ENCODE measurements at places on chromosomes 7 and 10.
A peak's percentile ranks its signal among the peaks of the same experiment; 100 is the strongest.

DNA sequence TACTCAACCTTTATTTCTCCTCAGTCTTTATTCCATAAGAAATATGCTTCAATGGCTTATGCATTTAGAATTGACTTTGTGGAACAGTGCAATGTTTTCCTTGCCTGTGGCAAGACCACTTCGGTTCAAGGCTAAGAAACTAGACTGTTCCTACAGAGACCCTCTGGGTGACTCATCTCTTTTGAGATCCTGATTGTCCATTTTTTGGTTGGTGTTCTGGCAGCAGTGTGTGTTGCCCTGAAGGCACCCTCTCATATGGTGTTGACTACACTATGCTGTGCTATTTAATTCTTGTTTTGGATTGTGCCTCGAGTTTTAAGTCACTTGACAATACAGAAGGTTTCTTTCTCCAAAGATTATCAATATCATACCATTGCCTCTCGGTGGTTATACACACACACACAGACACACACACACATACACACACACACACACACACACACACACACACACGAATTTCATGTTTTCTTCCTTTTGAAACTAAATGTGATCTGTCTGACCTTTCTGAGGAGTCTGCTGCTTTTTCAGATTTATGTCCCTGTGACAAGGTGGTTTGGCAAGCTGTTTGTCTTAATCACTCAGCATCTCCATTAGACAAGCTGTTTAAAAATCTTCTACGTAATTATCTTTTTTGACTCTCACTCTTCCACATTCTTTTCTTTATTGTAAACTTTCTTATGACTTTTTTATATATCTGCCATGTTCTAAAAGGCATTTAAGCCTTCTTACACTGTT is 187.2 kb downstream of the VTI1A start:
- DNase-seq = peak; percentile 65

GRCh38 chr10:45395554-45395953 is 21.5 kb downstream of the ALOX5 start:
- no peak for DNase-seq

GRCh38 chr10:131678171-131678570 is 222.6 kb upstream of the PPP2R2D start:
- no peak for DNase-seq

DNA sequence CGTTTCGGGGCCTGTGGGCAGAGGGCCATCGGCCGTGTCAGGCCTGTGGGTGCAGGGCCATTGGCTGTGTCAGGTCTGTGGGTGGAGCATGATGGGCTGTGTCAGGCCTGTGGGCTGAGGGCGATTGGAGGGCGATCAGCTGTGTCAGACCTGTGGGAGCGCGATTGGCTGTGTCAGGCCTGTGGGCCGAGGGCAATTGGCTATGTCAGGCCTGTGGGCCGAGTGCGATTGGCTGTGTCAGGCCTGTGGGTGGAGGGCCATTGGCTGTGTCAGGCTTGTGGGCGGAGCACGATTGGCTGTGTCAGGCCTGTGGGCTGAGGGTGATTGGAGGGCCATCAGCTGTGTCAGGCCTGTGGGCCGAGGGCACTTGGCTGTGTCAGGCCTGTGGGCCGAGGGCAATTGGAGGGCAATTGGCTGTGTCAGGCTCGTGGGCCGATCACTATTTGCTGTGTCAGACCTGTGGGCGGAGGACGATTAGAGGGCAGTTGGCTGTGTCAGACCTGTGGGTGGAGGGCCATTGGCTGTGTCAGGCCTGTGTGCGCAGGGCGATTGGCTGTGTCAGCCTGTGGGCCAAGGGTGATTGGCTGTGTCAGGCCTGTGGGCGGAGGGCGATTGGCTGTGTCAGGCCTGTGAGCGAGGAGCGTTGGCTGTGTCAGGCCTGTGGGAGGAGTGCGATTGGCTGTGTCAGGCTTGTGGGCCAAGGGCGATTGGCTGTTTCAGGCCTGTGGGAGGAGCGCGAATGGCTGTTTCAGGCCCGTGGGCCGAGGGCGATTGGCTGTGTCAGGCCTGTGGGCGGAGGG is 54.1 kb downstream of the DYNC2I1 start:
- DNase-seq = no peak

- DNase-seq = no peak
Measured at GRCh38 chr7:156753630-156754029, 113.1 kb downstream of the RNF32 start.

GRCh38 chr10:128463991-128464760 is 338.0 kb upstream of the MKI67 start:
- peak; percentile 33 for DNase-seq

GRCh38 chr7:33024189-33024757 is 38.3 kb downstream of the NT5C3A start:
- no peak for DNase-seq

GRCh38 chr10:30062090-30062489 is 2.7 kb upstream of the JCAD start:
- DNase-seq = peak; percentile 94

GRCh38 chr10:59655309-59655708 is 54.3 kb downstream of the SLC16A9 start:
- DNase-seq = no peak
